Purkinje cell (primary cell): ENCODE measurements at places on chromosomes 16 and 17. TPM values are rescaled to one million over a fixed set of nuclear protein-coding genes. Genes with fewer than 3 reads are reported as not detected.

The CES1 gene
- not detected in 2 replicates for polyA plus RNA-seq

The C17orf113 gene
- polyA plus RNA-seq: 0.91 and 2.4 TPM in 2 replicates

The DNASE1L2 gene
- polyA plus RNA-seq: not detected in 2 replicates

The KCNJ12 gene
- polyA plus RNA-seq: 0.20 and 0.31 TPM in 2 replicates

The TAC4 gene
- not detected in 2 replicates for polyA plus RNA-seq

The ZNF423 gene
- polyA plus RNA-seq: 5.0 and 7.0 TPM in 2 replicates

The SRR gene
- polyA plus RNA-seq: 17.4 and 44.1 TPM in 2 replicates
